ENCODE measurements at places on chromosomes 6 and 20.
A peak's percentile ranks its signal among the peaks of the same experiment; 100 is the strongest.

DNA sequence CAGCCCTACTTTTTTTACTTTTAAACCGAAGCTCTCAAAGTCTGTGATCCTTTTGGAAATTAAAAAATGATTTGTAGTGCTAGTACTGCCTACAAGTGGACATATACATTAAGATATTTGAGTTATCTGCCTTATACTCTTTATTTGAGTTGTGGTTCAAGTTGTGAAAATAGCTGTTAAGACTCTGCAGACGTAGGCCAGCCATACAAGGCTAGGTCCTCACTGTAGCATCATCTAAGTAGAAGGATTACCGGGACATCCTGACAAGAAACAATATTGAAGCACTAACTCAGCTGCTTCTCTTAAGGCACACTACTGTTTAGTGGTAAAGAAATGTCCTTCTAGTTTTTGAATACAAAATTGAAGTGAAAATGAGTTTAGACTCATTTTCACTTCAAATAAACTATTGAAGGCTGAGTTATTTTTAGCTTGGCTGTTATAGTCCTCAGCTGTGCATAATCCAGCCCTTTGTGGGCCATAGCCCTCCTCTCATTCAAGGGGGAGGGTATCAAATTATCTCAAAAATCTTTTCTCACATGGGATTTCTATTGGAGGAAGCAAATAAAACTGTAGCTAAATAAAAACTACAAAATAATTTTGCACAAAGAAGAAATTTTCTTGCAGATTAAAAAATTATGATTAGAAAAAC lies 68.1 kb downstream of the JAG1 start:
- DNase-seq, result no peak

- DNase-seq, result no peak
These were observed 8.3 kb downstream of the ELOVL2 start for GRCh38 chr6:11035616-11036350.

GRCh38 chr6:6886171-6886885 lies 221.4 kb upstream of the RREB1 start:
- peak; percentile 42 for DNase-seq

GRCh38 chr6:128821116-128821515 lies 61.8 kb upstream of the LAMA2 start:
- DNase-seq, result no peak

DNA sequence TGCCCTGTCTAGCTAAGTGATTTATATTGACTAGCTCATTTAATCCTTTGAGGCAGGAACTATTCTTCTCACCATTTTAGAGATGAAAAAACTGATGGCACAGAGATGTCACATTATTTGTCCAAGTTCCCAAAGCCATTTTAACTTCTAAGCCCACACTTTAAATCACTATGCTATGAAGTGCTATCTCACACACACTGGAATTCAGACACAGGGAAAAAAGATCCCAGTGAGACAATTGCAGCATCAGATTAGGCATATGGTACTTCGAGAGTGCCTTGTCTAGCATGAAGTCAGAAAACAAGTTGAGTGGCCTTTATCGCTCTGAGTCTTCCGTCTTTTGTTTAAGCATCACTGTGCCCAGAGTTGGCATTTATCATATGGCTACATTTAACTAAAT lies 54.1 kb upstream of the PDE7B start:
- DNase-seq, result no peak

DNA sequence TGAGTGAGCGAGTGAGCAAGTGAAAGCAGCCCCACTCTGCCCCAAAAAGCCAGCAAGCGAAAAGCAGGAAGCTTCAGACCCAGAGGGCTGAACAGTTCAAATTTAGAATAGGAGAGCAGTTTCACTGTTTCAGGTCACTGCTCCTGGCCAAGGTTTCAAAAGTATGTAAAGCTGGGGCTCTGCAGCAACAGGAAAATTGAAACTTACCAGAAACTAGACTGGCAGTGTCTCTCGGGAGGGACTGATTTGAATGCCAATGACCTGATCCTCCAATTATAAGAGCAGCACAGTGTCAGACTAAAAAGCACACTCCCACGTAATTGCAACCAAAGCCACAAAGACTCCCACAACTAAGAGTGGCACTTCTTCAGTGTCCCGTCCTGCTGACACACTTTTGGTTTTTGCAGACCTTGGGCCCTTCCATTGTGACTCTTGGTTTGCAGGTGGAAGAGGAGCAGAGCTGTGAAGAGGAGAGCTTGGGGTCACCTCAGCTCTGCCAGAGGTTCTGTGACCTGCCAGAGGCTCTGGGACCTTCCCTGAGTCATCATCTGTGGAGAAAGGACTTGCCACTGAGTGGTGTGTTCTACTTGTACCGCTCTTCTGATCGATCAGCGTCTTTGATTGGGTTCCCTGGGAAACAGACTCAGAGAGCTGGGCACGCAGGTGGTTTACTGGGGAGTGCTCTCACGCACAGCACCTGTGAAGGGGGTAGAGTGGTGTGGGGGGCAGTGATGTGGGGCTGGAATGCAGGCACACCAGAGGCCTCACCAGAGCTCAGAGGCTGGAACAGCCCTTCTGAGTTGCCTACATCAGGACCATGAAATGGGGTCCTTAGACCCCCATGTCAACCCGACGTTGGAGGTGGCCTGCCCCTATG lies 52.7 kb upstream of the PTGIS start:
- DNase-seq, result no peak

DNA sequence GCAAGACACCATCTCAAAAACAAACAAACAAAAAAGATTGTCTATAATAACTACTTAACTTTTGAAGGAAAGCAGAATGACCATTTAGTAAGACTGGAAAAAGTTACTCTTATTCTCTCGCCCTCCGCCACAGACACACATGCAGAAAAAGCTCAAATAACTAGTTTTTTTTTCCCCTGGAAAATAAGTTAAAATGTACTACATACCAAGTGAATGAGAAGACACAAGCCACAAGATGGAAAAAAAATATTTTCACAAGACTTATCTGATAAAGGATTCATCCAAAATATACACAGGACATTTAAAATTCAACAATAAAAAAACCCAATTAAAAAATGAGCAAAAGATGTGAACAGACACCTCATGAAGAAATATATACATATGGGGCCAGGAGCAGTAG lies 31.9 kb downstream of the NUDT3 start:
- no peak for DNase-seq

DNA sequence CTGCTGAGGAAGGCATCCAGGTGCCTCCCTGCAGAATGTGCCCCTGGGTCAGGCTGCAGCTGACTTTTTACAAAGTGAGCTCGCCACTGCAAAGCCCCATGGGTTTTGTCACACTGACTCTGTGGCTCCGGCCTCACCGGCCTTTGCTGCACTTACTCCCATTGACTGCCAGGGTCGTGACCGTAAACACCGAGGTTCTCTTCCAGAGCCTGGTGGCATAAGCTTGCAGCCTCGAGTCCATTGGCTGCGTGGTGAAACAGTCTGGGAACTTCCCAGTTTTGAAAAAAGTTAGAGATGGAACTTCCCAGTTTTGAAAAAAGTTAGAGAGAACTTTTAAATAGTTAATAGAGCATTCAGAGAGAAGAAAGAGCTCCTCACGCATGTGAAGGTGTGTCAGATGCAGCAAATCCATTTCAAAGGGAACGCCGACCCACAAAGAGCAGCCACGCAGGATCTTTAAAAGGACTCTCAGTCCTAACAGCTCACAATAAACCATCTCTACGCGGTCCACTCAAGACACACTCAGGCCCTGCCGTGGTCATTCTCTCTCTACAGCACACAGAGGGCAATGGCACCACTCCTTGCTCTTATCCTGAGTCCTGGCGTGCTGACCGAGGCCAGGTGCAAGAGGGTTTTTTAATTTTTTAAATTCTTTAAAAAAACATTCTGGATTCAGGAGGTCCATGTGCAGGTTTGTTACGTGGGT lies 12.8 kb downstream of the RAMACL start:
- DNase-seq, result no peak

DNA sequence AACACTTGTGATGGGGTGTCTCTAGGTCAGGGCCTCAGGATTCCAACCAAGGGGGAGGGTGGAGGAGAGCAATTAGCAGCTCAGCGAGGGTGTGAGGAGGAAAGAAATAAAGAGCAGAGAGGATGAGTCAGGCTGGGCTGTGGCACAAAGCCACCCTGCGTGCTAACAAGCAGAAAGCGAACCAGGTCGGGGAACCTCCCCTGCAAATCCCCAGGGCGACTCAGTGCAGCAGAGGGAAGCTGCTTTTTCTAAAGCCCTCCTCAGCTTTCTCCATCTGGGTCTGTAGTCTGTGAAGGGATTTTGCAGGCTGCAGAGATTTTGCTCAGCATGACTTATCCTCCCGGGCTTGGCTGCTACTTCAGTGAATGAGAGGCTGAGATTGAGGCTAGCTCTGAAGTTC lies 6.6 kb upstream of the SPO11 start:
- no peak for DNase-seq
